ENCODE measurements at places on chromosomes 13 and 19.

DNA sequence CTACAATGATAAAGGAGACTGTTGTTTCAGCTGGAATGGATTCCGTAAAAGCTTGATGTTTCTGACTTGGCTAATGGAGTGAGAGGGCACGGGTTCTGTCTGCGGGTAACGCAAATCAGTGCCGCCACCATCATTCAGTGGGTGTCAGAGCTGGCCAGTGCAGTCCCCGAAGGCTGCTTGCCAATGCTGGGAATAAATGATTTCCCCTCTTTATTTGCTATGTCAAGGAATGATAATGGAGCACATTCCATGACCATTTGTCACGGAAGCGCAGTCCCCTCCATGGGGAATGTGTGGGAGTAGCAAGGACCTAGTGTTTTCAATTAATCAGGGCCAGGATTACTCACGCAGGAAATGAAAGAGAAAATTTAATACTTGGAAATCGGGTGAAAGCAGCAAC is 899.3 kb downstream of the UQCRFS1 start:
- no peak for DNase-seq

DNA sequence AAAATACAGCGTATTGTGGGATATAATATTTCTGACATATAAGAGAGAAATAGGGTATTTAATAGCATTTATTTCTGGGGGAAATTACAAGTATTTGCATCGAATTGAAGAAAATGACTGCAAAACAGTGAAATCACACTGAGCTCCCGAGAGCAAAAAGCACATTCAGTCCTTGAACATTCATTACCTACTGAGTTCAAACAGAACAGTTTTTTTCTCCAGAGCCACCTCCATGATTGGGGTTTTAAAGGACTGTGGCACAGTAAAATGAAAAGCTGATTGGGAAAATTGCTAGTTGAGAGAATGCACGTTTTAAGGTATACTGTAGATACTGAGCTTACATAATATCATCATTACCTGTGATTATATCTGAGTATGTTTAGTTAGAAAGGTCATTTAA is 58.0 kb upstream of the TRPC4 start:
- DNase-seq: no peak

DNA sequence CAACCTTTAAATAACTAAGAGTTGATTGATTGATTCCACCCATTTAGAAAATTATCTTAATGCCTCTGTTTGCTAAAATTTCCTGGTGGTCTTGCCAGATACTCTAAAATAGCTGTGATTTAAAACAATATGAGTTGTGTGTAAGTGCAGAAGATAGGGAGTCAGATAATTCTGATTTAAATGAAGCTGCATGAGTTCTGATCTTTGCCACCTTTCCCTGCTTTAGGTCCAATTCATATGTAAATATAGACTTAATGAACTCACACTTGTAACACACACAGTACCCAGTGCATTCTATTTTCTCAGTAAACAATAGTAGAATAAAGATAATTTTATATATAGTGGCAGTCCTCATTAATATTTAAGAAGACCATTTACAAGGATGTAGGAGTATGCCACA is 981.8 kb downstream of the SLITRK1 start:
- DNase-seq: no peak

- no peak for DNase-seq
Observed at GRCh38 chr19:41837981-41838708, 6.3 kb downstream of the LYPD4 start.

DNA sequence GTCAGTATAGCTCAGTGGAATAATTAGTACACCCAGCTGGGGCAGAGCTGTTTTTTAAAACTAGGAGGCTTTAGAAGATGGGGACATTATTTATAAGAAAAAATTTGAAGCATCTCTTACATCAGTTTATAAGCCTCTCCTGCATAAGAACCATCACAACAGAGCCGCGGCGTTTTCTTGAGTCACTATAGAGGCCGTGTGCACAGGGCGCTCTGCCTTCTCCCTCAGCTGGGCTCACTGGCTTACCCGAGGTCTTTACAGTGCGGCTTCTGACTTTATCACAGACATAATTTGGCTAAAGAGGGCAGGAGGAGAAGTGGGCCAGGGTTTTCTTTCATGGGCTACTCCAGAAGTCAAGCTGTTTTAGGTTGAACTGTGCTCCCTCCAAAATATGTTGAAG is 135.5 kb upstream of the RNF113B start:
- DNase-seq: no peak

GRCh38 chr19:45962021-45962420 is 11.6 kb downstream of the NOVA2 start:
- DNase-seq: no peak

GRCh38 chr19:46732172-46732938 is 13.5 kb upstream of the FKRP start:
- DNase-seq: no peak

Measured in activated CD4-positive, alpha-beta T cell treated with anti-CD3 and anti-CD28 coated beads for 48 hours (primary cell).